NCI-H1105 treated with DMSO at 0.1 percent for 48 hours (cell line): ENCODE measurements at places on chromosomes 16 and 17.

- no peak for DNase-seq
Measured at GRCh38 chr17:78300962-78301820, 58.7 kb downstream of the SOCS3 start.

GRCh38 chr16:86899757-86900156 lies 321.4 kb downstream of the FOXL1 start:
- no peak for DNase-seq

GRCh38 chr17:6027342-6028024 lies 42.7 kb upstream of the WSCD1 start:
- no peak for DNase-seq

- DNase-seq: no peak
Measured at GRCh38 chr16:24418733-24419132, 120.6 kb upstream of the RBBP6 start.

- no peak for DNase-seq
Measured at GRCh38 chr17:32523827-32524552, 37.2 kb downstream of the CDK5R1 start.

DNA sequence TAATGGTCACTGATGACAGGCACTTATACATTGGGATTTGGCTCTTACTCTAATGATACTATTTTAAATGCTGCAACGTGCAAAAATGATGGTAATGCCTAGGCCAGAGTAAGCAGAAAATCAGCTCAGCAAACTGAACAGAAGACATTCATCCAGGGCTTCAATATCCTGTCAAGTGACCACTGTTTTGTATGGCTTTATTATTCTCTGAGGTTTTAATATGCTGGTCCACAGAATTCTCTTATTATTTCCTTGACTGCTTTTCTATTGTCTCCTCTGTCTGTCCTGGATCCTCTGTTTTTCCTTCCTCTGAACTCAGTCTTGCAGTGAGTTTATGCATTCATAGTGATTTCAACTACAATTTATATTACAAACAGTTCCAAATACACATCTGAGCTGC lies 90.8 kb upstream of the PMFBP1 start:
- no peak for DNase-seq

DNA sequence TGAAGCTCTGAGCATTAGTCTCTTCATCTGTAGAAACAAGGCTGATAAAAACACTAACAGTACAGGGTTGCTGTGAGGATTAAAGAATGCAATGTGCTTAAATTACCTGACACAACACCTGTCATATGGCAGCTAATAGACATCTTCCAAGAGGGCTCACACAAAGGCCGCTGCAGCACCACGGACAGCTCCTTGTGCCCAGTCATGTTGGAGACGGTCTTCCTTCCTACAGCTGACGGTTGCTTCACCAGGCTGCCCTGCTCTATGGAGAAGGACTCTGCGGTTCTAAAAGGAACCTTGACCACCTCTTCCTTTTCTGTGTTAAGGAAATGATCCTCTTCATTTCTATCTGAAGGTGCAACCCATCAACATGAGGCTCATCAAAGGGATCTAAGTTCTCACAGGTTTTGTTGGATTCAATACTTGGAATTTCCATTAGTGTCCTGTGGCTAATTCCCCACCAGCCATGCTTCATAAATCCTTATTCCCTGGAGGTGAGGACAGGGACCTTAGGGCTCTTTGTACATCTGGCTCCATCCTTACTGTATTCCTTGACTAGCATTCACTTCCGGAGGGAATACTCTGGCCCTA lies 138.9 kb upstream of the CES5A start:
- DNase-seq: no peak

DNA sequence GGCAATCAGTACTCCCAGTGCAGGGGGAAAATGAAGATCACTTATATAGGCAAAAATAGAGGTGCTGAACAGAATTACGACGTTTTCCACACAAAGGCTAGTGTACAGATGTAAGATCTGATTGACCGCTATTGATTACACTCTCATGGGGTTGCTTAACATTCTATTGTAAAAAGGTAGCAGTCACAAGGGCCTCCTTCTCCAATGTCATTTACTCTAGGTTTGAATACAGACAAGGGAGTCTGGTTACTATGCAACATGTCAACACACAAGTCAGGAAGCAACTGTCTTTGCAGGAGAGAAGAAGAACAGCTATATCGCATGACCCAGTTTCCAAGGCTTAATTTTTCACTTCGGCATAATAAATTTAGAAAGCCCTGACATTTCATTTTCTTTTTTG lies 7.9 kb downstream of the KRT37 start:
- no peak for DNase-seq

DNA sequence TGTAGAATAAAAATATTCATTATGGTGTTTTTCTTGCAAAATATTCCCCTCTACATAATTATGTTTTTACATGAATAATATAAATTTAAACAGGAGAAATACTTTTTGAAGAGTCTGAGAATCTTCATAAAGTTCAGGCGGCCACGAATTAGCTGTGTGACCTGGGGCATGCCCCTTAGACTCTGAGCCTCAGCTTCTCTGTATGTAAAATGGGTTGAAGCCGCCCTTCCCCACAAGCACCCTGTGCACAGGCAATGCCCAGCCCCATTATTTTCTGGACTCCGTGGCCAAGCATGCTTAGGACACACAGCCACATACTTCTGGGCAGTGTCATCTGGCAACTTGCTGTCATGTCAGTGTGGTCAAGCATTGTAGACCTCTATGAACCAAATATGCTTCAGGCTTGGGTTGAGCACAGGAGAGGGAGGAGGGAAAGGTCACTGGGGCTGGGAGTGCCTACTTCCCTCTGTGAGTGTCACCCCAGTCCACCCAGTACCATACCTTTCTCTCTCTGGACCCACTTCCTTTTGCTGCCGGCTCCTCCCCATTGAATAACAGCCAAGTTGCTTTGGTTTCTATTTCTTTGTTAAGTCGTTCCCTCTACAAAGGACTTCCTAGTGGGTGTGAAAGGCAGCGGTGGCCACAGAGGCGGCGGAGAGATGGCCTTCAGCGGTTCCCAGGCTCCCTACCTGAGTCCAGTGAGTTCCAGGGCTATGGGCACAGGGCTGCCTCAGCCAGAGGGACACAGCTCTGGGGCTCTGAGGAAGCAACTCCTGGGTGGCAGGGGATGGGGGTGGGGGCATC lies at the start of gene LGALS9:
LGALS9 (plus strand) TSS at position 582 of the 804 bp plus-strand sequence; CDS start at position 660, 78 bp downstream.
- DNase-seq: no peak

- no peak for DNase-seq
Measured at GRCh38 chr17:79544142-79544914, 66.5 kb downstream of the RBFOX3 start.

GRCh38 chr17:51044976-51045375 lies 75.7 kb downstream of the SPAG9 start:
- DNase-seq: no peak

- DNase-seq: no peak
Measured at GRCh38 chr17:81920612-81921536, 2.9 kb upstream of the SIRT7 start.

DNA sequence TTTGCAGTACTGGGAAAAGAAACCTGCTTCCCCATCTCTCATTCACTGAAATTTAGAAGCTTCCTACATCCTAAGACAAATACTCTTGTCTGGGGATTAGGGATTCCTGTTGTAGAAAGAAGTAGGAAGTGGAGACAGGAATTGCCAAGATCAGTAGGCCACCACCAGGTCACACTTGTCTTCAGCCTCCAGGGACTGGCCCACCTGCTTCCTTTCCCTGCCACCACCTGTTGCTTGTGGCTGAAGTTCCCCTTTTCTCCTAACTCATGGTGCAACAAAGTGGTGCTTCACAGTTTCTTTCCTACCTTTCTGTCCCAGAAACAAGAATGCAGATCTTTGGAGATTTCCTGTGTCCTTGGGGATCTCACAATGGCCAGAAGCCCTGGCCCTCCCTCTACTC lies 82.4 kb downstream of the WNT3 start:
- no peak for DNase-seq

- peak; percentile 77 for DNase-seq
Measured at GRCh38 chr17:47889734-47890529, 6.1 kb upstream of the SP2 start.

GRCh38 chr17:69711541-69711940 lies 297.0 kb downstream of the MAP2K6 start:
- DNase-seq: peak; percentile 65

GRCh38 chr17:52064791-52065211 lies 93.7 kb downstream of the CA10 start:
- no peak for DNase-seq

DNA sequence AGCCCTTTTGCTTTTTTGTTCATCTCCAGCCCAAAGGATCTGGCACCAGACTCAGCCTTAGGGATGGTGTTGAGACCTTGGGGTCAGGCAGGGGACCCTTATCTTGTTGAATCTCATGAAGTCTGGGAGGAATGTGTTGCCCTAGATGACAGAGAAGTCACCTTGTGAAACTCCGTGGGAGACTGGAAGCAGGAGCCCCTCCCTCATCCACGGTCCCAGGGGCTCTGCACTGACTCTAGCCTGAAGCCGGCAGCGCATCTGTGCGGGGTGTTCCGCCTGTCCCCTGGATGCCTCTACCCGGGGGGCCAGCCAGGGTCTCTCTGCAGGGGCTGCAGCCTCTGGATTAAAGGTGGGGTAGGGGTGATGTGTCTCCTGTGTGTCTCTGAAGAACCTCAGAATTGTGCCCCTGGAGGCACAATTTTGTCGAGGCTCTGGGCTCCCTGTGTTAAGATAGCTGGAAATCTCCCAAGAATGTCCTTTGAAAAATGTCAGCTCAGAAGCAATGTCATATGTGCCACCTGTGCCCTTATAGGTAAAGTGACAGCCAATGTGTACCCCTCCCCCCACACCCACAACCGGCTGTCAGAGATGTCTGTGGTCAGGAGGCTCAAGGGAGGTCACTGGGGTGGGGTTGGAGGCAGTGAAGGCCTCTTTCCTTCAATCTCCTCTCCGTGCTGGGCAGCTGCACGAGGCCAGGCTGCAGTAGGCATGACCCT lies 32.1 kb upstream of the CDC42EP4 start:
- no peak for DNase-seq

DNA sequence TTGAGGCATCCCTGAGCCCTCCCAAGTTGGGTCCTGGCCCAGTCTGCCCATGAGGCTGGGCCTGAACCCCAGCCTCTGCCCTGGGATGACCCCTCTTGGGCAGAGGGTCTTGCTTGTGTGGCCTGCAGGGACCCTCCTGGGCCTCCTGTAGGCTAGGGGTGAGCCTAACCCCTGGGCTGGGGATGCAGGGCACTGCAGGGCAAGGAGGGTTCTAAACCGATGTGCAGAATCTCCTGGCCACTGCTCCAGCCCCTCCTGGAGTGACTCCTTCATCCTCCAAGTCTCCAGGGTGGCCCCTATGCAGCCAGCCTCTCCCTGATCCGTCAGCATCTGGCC lies 37.5 kb downstream of the LGALS9 start:
- no peak for DNase-seq

GRCh38 chr17:2905269-2905668 lies 109.0 kb downstream of the RAP1GAP2 start:
- DNase-seq: no peak

- no peak for DNase-seq
Measured at GRCh38 chr17:5583426-5584382, 605 bp downstream of the NLRP1 start.

DNA sequence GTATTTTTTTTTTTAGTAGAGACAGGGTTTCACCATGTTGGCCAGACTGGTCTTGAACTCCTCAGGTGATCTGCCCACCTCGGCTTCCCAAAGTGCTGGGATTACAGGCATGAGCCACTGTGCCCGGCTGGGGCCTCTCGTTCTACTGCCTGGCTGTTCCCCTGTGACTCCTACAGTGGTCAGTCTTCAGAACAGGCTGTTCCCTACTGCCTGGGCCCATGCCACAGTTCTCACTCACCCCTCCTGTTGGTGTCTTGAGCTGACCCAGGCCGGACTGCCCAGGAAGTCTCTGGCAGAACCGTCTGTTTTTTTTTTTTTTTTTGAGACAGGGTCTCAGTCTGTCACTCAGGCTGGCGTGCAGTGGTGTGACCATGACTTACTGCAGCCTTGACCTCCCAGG lies 3.3 kb downstream of the CDK3 start:
- DNase-seq: no peak

- DNase-seq: no peak
Measured at GRCh38 chr17:79073016-79073705, 1.5 kb upstream of the ENGASE start.

DNA sequence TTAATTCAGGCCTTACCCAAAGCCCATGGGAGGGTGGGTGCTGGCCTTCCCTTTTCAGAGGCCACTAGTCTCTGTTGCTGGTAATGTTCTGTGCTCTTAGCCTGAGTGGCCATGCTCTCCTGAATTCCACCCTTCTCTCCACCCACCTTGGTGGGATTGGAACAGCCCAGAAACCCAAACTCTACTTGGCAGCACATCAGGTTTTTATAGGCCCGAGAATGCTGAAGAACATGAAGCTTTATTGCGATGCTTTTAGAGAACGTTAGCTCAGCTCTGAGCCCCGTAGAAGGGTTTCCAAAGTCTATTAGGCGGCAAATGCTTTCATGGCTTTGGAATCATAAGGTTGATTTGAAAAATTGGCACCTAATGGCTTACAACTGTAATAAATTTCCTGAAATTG lies 209.3 kb downstream of the MSI2 start:
- DNase-seq: no peak

- peak; percentile 80 for DNase-seq
Measured at GRCh38 chr17:75472119-75472518, 15.7 kb downstream of the TMEM94 start.

GRCh38 chr17:73954951-73955350 lies 248.5 kb upstream of the RPL38 start:
- DNase-seq: no peak

GRCh38 chr16:81755915-81756614 lies 23.0 kb upstream of the PLCG2 start:
- DNase-seq: no peak
